Bronchial epithelial cell (primary cell): ENCODE measurements at places on chromosomes 12 and 14.

DNA sequence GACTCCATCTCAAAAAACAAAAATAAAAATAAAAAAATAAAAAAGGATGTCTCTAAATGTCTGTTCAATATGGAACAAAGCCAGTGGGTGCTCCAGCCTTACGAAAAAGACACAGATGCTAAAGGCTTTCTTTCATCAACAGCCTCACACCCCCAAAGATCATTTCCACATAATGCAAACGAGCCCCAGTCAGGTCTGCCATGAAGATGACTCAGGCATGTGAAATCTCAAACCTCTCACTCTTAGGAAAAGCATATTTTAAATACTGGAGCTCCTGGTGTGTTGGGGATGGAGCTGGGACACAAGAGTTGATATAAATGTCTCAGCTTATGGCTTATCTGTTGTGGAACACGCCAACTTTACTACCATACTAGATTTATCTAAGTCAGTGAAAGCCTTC, 49.9 kb upstream of the PLXNC1 start:
- peak; percentile 46 for DNase-seq

DNA sequence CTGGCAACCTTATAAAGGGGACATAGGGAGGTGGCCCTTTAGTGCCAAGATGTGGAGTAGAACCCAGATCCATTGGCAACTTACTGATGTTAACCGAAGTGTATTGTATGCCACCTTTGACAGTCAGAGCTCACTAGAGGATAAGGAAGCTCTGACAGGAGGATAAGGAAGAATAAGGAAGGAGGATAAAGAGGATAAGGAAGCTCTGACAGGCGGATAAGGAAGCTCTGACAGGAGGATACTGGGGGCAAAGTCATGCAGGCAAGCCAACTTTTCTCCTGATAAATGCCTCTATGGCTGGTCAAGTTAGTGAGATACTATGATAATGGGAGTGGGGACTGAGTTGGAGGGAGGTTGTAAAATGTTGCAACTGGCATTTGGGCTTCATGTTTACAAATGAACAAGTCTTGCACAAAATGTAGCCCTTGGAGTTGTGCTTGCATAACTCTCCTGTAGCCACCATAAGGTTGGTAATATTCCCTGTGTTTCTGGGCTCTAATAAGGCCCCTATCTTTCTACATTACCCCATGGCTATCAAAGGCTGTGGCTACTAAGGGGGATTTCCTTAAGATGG, 17.7 kb upstream of the DHRS2 start:
- no peak for DNase-seq

- DNase-seq, result no peak
Measured at GRCh38 chr12:5525783-5526367, 94.0 kb downstream of the NTF3 start.

- DNase-seq, result no peak
Measured at GRCh38 chr14:76502638-76503037, 126.7 kb downstream of the ESRRB start.

DNA sequence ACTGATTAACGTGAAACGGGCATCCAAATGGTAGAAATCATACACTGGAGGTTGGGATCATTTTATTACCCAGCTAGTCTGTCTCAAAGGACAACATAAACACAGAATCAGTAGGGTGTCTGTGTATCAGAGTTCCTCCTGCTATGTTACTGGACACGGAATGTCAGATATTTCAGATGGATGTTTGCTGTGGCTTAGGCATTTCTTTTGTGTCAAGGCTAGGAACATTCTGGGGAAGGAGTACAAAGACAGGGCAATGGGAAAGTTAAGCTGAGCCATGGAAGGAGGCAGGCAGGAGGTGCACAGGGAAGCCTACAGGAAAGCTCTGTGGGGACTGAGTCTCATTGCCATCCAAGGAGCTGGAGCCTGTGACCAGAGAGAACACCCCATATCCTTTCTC, 254.6 kb downstream of the C12orf75 start:
- no peak for DNase-seq

GRCh38 chr12:111196532-111196931, 172.4 kb downstream of the PHETA1 start:
- DNase-seq, result no peak

GRCh38 chr14:20440882-20441281, 4.9 kb upstream of the KLHL33 start:
- DNase-seq, result peak; percentile 27

DNA sequence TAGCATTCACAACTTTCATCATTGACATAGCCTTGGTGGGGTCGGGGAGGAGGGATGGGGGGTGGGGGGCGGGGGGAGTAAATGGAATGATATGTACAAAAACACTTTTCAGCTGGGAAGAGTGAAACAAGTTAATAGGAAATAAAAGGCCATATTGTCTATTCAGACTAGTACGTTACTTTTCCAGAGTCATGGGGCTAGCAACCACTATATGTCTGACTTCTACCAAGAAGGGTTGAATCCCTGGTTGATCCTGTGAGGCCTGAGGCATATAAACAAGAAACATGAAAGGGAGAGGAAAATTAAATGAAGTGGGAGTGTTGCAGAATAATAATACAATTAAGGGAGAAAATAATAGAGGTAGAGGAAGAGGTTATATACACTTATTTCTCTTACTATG, 225.5 kb downstream of the ERC1 start:
- DNase-seq, result peak; percentile 15
